ENCODE measurements at places on chromosomes 6 and 20.

- DNase-seq, result peak; percentile 94
Measured at GRCh38 chr20:31698803-31699718, 23.6 kb downstream of the BCL2L1 start.

- peak; percentile 82 for DNase-seq
Measured at GRCh38 chr6:138987643-138988468, at the start of gene REPS1. Gene REPS1, minus strand, starts transcription at chr6:138988253. Its CDS starts 571 bp downstream, at chr6:138987682.

DNA sequence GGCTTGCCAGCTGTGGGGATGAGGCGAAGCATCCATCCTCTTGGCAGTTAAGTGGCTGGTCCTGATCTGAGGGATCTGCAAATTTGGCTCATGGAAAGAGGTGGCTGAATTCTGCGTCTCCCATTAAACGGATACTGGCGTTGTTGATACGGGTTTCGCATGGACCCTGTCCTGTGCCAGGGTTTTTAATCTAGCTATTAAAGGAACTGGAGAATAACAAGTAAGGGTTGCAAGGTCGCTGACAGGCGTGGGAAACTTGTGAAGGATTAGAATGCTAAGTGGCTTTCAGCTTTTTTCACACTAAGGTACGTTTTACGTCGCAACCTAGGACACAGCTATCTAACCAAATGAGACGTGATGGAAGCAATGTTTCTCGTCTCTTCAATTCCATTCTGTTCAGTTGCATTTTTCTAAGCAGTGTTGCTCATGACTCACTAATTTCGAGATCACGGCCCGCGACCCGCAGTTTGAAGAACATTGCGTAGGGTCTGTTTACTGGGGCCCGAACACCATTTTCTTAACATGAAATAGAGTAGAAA lies 852 bp downstream of the GMNN start:
- DNase-seq, result peak; percentile 72

DNA sequence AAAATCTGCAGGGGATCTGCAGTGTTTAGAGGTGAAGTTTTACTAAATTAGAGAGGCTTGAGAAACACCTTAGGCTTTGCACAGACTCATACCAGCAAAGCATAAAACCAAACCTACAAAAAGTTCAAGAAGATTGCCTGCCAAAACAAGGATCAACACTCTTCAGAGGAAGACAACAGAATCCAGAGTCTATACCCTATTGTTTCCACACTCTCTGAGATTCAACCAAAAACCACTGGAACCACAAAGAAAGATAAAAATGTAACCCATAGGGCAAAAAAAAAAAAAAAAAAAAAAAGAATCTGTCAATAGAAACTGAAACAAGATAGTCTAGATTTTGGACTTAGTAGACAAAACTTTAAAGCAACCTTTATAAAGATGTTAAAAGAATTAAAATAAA lies 102.7 kb downstream of the ANKRD60 start:
- no peak for DNase-seq

GRCh38 chr20:13784271-13784892 lies 337 bp downstream of the ESF1 start:
- no peak for DNase-seq

DNA sequence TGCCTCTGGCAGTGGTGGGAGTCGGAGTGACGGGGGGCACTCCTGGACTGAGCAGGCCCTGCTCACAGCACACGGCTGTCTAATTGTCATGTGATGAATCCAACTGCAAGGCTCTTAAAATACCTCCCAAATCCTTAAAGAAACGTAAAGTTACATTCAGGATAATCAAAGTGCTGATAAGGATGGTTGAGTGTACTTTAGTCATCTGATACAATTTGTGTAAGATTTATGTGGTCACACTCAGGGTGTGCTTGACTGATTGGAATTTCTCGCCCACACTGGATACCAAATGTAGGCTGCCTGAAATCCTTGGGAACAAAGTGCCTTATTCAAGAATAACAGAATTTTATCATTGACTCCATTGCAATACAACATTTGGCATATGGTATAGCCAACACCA lies 238.7 kb downstream of the CDH4 start:
- no peak for DNase-seq

DNA sequence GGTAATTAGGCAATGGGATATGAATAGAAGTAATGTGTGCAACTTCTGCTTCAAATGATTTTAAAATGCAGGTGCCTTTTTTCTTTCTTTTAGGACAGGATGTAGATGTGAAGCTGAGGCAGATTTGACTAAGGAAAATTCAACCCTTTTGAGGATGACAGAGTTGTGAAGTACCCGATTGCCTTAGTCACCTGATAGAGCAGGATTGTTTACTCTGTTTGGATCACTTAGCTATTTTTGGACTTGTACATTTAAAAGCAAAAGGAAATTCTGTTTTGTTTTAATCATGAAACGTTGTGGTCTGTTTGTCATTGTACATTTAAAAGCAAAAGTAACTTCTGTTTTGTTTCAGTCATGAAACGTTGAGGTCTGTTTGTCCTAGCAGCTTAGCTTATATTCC lies 143.4 kb downstream of the FAM83B start:
- no peak for DNase-seq

- peak; percentile 18 for DNase-seq
Measured at GRCh38 chr6:108914235-108915022, 66.2 kb downstream of the ARMC2 start.

DNA sequence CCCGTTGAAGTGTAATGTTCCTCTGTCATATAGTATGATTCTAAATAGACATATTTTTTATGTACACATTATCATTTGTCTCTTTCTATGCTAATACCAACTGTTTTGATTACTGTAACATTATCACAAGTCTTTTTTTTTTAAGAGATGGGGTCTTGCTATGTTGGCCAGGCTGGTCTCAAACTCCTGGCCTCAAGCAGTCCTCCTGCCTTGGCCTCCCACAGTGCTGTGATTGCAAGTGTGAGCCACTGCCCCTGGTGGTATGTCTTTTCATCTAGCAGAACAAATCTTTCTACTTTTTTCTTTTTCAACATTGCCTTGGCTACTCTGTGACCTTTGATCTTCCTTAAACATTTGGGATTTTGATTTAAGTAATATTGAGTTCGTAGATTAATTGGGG lies 57.7 kb downstream of the SLX4IP start:
- DNase-seq, result no peak

DNA sequence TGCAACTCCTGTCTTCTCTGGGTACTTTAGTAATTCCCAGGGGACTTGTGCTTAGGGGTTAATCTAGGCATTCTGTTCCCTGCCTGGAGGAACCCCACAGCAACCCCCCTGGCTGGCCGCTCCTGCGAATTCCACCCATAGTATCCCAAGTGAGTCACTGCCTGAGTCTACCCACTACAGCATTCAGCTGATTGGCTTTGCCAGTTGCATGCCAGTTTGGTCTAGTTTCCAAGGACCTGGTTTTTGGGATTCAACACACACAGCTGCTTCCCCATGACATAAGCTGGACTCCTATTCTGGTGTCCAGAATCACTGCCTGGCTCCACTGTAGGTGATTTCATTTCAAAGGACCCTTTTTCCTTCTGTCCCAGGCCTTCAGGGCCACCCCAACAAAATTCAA lies 40.3 kb downstream of the PLCG1 start:
- peak; percentile 91 for DNase-seq
